Caki2 (cell line): ENCODE measurements at places on chromosomes 2 and 18. TPM values are rescaled to one million over a fixed set of nuclear protein-coding genes. Genes with fewer than 3 reads are reported as not detected.

The MBD5 gene
- total RNA-seq, result 3.1 and 6.4 TPM in 2 replicates

The GALR1 gene
- total RNA-seq, result not detected in 2 replicates

DNA sequence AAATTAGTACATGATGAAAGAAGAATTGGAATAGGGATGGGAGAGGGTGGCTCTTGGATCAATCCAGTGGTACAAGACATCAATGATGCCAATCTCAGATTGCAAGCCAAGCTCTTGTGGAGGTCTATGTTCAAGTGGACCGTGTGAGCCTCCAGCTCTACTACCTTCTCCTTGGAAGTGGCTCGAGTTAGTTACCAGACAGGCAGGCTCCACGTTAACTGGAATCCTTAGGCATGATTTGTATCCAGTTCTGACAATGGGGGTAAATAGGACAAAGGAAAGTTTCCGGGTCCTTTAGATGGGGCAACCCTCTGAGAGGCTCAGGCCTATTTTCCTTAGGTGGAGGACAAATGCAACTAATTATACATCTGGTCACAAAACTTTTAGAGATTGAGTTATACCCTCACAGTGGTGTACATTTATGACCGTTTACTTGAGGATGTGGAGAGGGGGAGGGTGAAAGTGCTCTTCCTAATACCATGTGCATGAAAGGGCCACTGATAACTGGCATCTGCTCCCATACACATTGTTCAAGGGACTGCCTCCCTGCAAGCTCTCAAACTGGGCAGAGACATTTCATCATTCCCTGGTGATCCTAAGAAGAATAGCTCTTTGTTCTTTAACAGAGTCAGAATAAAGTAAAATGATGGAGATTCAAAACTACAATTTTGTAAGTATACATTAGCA is 180.2 kb downstream of the SOCS6 start:
- no peak for DNase-seq

DNA sequence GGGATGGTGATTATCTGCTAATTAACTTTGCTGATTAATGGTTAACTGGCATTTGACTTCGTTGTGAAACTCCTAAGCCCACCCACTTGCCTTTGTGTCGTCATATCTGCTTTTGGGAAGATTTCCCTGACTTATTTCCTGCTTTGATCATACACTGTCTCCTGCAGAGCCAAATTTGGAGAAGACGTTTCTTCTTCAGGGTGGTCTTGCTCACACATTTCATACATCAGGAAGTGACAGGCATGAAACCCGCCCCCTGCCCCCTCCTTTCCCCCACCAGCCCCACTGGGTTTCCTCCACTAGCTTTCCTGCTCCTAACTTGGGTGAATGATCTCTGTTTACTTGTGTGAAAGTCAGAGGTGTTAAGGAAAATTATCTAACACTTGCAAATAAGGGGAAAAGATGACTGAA is 300.1 kb downstream of the TSN start:
- DNase-seq, result no peak

- peak; percentile 87 for DNase-seq
These were observed 32.3 kb downstream of the CYP26B1 start for GRCh38 chr2:72115110-72116080.
